ENCODE measurements at places on chromosomes 7 and 10. TPM values are rescaled to one million over a fixed set of nuclear protein-coding genes. Genes with fewer than 3 reads are reported as not detected.

ZNF212 gene
- total RNA-seq: 5.9 TPM

TRIM50 gene
- total RNA-seq: not detected

OR2A42 gene
- total RNA-seq: not detected

TMEM213 gene
- total RNA-seq: not detected

DLG5 gene
- total RNA-seq: 13.4 TPM

GNAI1 gene
- total RNA-seq: 13.7 TPM

SLC13A1 gene
- not detected for total RNA-seq
